Activated naive CD8-positive, alpha-beta T cell treated with anti-CD3 and anti-CD28 coated beads, Interleukin-2, amount 50 U/mL, for 24 hours (primary cell): ENCODE measurements at places on chromosomes 13 and 19.

GRCh38 chr13:52851137-52851962 lies 2.9 kb upstream of the PCDH8 start:
- peak; percentile 8 for DNase-seq

- DNase-seq, result no peak
Observed at GRCh38 chr19:46863818-46864629, 3.2 kb downstream of the ARHGAP35 start.

DNA sequence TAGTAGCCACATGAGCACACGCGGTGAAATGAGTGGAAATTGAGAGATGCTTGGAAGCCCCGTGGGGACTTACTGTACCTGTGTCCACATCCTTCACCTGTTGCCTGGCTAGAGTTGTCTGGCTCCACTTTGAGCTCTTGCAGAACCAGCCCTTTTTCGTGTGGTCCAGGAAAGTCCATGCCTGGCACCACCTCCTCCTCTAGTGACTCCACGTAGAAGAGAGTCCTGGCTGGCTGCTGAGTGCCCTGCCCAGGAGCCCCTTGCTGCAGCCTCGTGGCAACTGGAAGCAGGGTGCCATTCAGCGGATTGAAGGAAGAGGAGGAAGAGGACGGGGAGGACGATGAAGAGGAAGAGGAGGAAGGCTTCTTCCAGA lies 515 bp upstream of the ATXN8OS start:
- no peak for DNase-seq

DNA sequence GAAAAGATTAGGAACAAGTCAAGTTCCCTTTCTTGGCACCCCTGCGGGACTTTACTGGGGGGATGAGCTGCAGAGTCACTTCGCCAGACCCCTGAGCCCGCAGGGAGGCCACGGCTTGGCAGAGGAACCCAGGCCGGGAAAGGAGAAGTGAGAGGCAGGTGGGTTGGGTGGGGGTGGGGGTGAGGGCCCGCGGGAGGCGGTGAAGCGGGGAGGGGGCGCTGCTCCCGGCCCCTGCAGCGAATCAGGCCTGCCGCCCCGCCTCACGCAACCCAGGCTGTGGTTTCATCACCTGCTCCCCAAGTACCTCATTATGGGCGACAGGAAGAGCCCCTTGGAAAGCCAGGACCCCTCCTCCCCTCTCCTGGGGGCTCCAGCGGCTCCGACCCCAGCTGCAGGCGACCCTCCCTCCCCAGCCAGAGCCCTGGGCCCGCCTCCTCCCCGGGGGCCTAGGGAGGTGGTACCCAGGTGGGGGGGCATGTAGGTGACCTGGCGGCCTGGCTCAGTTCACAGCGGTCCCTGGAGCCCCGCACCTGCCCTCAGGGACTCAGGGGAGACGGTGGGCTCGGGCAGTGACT lies 9.5 kb downstream of the MEF2B start:
- peak; percentile 9 for DNase-seq

- DNase-seq, result no peak
Observed at GRCh38 chr13:27130223-27130978, 41.2 kb downstream of the USP12 start.

DNA sequence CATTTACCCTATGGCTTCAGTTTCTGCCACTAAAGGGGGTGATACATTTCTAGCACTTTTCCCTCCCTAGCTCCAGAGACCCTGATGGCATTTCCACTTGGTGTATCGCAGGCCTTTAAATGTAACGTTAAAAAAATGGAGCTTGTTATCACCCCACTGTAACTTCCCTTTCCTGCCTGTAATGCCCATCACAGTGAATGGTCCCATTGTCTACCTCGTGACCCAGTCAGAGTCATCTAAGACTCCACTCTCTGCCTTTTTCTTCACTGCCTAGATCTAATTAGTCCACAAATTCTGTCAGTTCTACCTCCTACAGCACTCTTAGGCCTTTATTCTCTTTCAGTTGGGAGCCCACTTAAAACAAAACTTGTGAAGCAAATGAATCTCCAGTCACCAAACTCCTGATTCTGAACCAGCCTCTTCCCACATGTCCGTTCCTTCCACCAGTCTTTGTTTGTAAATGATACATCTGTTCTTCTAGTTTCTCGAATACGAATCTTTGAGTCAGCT lies 64.8 kb downstream of the NHLRC3 start:
- DNase-seq, result no peak

GRCh38 chr19:2060884-2061494 lies 9.9 kb upstream of the MKNK2 start:
- no peak for DNase-seq

DNA sequence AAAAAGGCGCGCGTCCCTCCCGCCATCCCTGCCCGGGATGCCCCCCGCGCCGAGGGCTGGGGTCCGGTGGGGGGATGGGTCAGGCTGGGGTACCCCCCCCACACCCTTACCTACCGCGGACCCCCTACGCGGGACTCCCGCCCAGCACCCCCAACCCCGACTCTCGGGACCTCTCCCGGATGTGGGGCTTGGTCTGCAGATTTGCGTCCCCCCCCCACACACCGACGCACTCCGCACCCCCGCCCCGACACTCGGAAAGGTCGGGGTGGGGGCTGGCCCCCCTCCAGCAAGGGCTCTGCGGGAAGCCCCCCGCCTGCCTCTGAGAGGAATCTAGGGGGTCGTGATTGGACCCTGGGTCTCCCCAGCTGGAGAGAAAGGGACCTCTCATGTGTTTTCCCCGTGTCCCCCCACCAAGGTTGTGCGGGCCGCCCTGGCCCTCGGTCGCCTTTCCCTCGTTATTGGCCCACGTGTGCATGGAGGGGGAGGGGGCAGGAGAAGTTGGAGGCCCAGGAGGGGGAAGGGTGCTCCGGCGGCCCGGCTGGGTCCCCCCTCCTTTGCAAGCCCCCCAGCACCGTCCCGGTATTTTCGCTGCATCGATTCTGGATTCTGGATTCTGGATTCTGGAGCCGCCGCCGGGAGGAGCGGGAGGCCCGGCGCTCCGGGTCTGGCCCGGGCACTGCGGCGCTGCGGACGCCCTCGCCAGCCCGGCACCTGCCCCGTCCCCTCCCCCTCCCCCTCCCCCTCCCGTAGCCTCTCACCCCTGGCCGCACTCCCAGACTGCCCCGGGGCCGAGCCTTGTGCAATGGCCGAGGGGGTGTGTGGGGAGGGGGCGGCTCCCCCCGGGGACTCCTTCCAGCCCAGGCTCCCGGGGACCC lies 607 bp downstream of the NFIC start:
- DNase-seq, result peak; percentile 35

GRCh38 chr13:36919171-36919832 lies 736 bp downstream of the SMAD9 start:
- no peak for DNase-seq
